Kidney (tissue), 22 donors: ENCODE measurements at places on chromosomes 13 and 19.

DNA sequence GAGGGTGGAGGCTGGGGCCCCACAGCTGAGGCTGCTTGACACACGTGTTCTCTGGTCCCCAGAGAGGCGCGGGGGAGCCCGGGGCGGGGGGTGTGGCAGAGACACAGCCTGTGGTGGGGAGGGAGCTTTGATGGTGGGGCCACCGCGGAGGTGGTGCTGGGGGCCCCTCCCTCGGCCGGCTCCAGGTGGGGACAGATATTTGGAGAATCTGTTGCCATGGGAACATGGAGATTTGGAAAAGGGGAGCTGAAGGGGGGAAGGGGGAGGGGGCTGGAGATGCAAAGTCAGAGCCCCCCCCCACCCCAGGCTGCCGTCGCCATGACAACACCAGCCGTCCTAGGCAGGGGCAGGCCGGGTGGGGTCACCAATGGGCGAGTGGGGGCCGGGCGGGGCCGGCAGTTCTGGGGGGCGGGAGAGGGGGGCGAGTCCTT lies 1.2 kb downstream of the PRKCG start:
- peaks cover 5% of the 10 kb centered on the region for H3K4me1 ChIP-seq
- H3K4me3 ChIP-seq: no peak overlapping the region
- no peaks in the 10 kb centered on the region for H3K36me3 ChIP-seq
- H3K27me3 ChIP-seq: peaks cover 26% of the 10 kb centered on the region

- H3K27ac ChIP-seq: peak overlapping the region; percentile 96
These were observed 15.2 kb downstream of the ACTN4 start for GRCh38 chr19:38662537-38663155.

DNA sequence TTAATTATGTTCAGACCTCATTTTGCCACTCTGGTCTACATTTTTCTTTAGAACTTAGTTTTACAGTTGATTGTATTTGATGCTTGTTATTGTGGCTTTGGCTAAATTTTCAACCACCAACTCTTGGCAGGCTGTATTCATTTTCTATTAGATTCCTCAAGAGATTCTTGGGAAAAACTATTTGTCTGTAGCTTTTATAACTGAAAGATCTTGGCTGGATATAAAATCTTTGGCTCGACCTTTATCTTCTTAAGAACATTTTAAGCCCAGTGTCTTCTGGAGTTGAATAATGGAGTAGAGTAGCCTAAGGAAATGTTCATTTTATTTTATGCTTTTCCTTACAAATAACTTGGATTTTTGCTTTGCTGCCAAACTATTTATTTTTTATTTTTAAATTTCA lies 848.5 kb downstream of the PCDH17 start:
- no peak for DNase-seq
- H3K27me3 ChIP-seq: no peaks in the 10 kb centered on the region
- no peaks in the 10 kb centered on the region for H3K36me3 ChIP-seq
- H3K4me1 ChIP-seq: no peaks in the 10 kb centered on the region
- H3K4me3 ChIP-seq: no peak overlapping the region
- no peak overlapping the region for H3K27ac ChIP-seq

- peaks cover 5% of the 10 kb centered on the region for H3K4me1 ChIP-seq
- peaks cover 4% of the 10 kb centered on the region for H3K27me3 ChIP-seq
- no peaks in the 10 kb centered on the region for H3K36me3 ChIP-seq
- no peak for DNase-seq
These were observed 17.0 kb upstream of the KCNN1 start for GRCh38 chr19:17949956-17950309.

GRCh38 chr13:66748712-66749111 lies 481.4 kb downstream of the PCDH9 start:
- H3K4me1 ChIP-seq: no peaks in the 10 kb centered on the region
- no peaks in the 10 kb centered on the region for H3K36me3 ChIP-seq
- no peak overlapping the region for H3K4me3 ChIP-seq
- DNase-seq: no peak
- no peaks in the 10 kb centered on the region for H3K27me3 ChIP-seq
- no peak overlapping the region for H3K27ac ChIP-seq

DNA sequence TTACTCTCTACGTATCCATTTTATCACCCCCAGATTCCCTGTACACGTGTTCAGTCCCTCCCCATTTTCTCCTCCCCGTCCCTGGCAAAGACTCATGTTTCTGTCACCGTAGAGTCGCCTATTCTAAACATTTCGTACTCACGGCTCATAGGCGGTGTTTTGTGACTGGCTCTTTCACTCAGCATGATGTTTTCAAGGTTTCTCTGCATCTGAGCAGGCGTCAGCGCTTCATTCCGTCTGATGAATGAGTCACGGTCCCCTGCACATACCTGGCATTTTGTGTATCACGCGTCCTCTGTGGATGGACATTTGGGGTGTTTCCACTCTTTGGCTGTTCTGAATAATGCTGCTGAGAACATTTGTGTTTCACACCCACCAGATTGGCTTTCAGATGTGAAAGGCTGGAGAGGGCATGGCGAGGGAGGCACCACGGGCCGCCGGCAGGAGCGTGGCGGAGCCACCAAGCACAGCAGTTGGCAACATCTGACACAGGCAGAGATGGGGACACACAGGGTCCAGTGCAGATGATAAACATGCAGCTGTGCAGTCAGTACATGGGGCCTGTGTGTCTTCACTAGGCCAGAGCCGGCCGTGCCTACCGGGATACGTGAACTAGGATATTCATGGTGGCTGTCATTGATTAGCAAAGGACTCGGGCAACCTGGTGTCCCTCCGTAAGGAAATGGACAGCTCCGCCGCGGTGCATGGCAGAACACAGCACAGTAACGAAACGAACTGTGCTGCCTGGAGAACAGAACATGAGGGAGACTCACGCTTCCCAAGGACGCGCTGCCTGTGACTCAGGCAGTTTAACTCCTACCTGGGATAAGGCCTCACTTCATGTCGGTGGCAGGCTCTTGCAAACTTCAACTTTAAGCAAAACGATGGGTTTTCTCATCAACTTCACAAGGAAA lies 117.2 kb downstream of the ATP11A start:
- no peak overlapping the region for H3K4me3 ChIP-seq
- no peaks in the 10 kb centered on the region for H3K27me3 ChIP-seq
- H3K36me3 ChIP-seq: peaks cover 9% of the 10 kb centered on the region
- H3K27ac ChIP-seq: no peak overlapping the region
- DNase-seq: no peak

DNA sequence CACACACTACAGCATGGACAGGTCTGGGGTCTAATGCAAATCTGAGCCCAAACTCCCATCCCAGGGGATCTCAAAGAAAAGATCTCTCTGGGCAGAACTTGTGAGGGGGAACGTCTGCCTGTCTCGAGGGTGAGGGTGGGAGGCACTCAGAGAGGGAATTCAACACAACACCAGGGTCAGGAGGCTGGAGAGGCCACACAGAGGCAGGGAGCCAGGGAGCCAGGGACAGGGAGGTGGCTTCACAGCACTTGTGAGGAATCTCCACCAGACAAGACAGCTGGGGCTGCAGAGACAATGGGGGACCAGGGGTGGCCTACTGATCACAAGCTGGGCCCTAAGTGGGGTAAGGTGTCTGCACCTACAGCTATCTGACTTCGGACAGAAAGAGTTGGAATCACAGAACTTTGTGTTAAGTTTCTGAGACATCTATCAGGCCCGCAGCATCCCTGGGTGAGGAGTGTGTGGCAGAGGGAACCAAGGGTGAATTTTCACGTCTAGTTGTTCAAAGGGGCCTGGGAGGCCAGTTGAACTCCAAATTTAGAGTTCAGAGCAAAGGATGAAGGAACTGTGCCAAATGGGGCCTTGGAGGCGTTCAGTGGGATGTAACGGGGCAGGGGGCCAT lies 12.7 kb upstream of the AKAP8L start:
- no peaks in the 10 kb centered on the region for H3K27me3 ChIP-seq
- H3K4me3 ChIP-seq: peak overlapping the region; percentile 78
- no peak overlapping the region for H3K27ac ChIP-seq
- DNase-seq: no peak
